ENCODE measurements at places on chromosomes 16 and 17. TPM values are rescaled to one million over a fixed set of nuclear protein-coding genes. Genes with fewer than 3 reads are reported as not detected.

XYLT1 gene
- 17.9 TPM for total RNA-seq

TMIGD1 gene
- total RNA-seq: not detected

HSPB9 gene
- not detected for total RNA-seq

GUCY2D gene
- total RNA-seq: 0.34 TPM

TMEM114 gene
- not detected for total RNA-seq

RRAD gene
- 1.6 TPM for total RNA-seq

PIPOX gene
- total RNA-seq: 9.4 TPM

ZNHIT3 gene
- 54.9 TPM for total RNA-seq

GRCh38 chr17:50920891-50921586 lies 54.9 kb upstream of the TOB1 start:
- DNase-seq: no peak

- DNase-seq: no peak
These were observed 160.6 kb downstream of the CYLD start for GRCh38 chr16:50902457-50902856.

- DNase-seq: no peak
These were observed 44.4 kb downstream of the MGAT5B start for GRCh38 chr17:76912421-76913164.

- DNase-seq: no peak
These were observed 679.5 kb downstream of the KCNJ2 start for GRCh38 chr17:70848785-70849184.

- DNase-seq: peak; percentile 64
These were observed at the start of gene ZBTB4 for GRCh38 chr17:7479213-7480088. Gene ZBTB4, minus strand, starts transcription at chr17:7479631. Its CDS starts 12,830 bp downstream, at chr17:7466801.

DNA sequence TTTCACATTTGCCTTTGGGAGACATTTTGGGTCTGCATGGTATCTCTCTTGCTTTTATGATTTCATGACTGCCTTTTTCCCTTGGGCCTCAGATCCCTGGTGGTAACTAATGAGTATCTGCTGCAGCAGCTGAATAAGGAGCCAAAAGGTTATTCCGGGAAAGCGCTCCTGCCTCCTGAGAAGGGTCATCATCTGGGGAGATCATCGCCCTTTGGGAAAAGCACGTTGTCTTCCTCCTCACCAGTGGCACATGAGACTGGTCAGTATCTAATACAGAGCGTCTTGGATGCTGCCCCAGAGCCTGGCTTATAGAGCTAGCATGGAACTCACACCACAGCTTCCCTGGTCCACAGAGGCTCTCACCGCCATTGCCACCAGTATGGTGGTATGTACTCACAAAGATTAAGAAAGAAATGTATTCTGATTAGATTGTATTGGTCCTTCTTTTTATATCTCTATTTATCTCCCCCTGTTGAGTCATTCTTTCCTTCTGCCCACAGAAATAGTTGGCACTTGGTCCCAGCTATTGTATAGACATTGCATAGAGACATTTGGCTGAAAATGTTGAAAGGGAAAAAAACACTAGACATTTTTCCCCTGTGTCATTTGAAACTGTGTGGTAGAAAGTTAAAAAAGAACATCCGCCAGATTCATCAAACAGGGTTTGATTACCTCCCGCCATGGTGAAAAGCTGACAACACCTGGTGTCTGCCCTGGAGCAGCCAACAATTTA lies 8.4 kb downstream of the TPPP3 start:
- DNase-seq: no peak

DNA sequence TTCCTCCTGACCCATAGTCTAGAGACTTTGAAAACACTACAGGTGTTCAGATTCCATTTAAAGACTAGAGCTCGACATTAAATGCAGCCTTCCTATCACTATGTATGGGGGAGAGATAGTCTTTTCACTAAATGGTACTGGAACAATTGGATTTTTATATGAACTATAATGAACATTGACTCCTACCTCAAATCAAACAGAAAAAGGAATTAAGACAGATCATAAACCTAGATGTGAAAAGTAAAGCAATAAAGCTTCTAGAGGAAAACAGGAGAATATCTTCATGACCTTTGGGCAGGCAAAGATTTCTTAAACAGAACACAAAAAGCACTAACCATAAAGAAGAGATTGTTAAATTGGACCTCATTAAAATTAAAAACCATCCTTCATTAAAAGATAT lies 18.8 kb upstream of the NOS2 start:
- DNase-seq: no peak

DNA sequence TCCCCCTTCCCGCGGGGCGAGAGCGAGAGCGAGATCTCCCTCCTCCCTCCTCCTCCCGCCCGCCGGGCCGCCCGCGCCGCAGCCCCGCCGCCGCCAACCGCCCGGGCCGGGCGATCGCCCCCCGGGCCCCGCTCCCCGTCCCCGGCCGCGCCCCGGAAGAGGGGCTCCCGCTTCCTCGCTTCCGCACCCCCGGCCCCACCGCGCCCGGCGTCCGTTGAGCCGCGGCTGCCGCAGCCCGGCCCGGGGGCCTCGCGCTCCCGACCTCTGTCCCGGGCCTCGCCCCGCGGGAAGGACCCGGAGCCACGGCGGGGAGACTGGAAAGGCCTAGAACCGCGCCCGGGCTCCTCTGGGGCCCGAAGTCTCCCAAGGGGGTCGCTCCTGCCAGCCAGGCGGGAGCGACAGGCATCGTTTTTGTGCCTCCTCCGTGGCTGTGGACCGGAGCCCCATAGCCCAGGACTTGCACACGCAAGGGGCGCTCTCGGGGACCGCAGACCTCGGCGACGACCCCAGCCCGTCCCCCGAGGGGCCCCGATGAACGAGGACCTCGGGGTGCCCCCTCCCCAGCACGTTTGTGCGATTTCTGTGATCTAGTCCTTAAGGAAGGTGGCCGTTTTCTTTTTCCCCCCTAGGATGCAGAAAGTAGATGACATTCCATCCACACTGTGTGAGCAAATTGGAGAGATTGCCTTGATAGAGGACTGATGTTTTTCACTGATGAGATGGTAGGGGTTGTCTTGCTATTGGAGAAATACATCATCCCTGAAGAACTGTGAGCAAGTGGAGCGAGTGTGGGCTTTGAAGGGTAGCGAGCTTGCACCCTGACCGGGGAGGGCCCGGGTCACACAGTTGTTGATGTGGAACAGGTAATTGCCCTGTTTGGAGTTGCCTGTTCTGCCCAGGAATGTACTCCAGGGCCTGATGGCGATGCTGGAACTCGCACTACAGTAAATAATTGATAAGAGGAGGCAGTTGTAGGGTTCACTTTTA lies 611 bp downstream of the BANP start:
- DNase-seq: peak; percentile 23

DNA sequence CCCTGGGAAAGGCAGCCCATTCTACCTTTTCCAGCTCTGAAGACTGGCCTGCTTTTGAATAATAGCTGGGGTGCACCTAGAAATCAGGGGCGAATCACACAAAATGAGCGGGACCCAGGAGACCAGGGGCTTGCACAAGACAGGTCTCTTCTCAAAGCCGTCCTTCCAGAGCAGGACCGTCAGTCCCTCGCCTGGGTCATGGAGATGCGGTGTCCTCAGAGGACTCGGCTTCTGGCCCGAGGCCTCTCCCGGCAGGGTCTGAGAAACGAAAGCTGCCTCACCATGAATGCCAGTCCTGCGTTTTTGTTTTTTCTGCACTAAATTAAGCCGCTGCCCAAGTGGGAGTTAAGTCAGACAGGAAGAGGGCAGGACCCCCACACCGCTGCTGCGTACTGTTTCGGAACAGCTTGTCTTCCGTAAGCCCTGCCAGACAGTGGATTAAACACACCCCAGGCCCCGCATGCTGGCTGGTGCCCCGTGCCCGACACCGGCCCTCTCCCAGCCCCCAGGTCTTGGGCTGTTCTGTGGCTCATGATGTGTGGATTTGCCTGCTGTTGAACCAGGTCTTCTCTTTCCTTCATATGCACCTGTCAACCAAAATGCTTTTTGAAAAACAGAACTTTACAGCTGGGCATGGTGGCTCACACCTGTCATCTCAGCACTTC lies 142.1 kb upstream of the RPH3AL start:
- DNase-seq: no peak

- peak; percentile 85 for DNase-seq
These were observed 2.6 kb upstream of the FMNL1 start for GRCh38 chr17:45218895-45219661.

GRCh38 chr16:1768061-1768766 lies 3.1 kb downstream of the NME3 start:
- no peak for DNase-seq

DNA sequence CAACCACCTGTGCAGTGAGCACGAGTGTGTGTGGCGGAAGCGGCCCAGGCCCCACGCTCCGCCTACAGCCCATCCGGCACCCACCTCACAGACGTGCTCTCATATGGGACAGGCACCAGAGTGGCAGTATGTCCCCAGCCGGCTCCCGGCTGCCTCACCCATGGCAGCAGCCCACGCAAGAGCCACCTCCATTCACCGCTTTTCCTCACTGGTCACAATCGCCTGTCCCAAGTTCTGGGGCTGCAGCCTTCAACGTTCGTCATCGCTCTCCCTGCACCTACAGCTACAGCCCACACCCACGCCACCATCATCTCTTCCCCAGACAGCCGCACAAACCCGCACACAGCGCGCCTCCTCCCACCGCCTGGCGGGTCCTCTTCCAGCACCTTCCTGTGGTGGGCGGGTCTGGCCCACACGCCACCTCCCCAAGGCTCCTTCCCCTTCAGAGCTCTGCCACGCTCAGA lies 17.5 kb upstream of the TRAP1 start:
- DNase-seq: no peak

GRCh38 chr17:10186771-10187410 lies 11.5 kb downstream of the GAS7 start:
- DNase-seq: no peak

DNA sequence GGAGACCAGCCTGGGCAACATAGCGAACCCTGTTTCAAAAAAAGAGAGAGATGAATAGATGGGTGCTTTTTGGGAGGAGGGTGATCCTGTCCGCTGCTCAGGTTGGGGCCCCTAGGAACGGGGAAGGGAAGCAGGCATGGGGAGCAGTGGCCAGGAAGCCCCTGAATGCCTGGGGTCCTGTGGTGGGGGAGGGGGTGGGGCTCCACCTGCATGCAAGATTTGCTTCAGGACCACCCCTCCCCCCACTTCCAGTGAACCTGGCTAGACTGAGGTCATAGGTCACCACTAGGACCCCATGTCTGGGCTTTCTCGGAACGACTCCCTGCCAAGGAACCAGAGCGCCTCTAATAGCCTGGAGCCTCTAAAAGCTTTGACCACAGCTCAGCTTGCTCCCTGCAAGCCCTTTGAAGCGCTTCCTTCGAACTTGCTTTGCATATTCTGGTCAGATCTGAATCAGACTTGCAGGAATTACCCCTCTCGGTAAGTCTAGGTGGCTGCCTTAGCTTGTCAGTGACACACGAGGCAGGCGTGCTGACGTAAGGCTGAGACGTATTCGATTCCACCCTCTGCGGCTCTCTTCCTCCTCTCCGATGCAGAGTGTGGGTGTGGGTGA lies 3.7 kb downstream of the SOCS3 start:
- DNase-seq: peak; percentile 95

GRCh38 chr17:40062329-40063186 lies at the start of gene THRA:
Gene THRA, plus strand, starts transcription at chr17:40062965. Its CDS starts 11,524 bp downstream, at chr17:40074489.
- peak; percentile 76 for DNase-seq

DNA sequence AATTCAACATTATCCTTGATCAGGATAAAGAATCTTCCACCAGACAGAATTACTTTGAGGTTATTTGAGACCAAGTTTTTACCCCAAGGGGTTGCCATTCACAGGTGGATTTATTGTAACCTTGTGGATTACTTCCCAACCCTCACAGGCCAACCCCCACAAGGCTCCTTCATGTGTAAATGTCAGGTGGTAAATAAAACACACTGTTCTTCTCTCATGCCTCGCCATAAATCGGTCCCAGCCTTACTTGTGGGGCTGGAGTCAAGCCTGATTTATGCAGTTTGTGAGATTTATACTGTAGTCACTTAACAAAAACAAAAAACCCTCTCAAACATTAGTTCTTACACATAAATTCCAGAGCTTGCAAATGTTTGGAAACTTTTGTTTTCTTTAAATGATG lies 98.6 kb upstream of the IRX3 start:
- DNase-seq: no peak
